Activated T-cell treated with anti-CD3 and anti-CD28 coated beads, Interleukin-2, amount 50 U/mL, for 4 hours (primary cell): ENCODE measurements at places on chromosomes 5 and 9. TPM values are rescaled to one million over a fixed set of nuclear protein-coding genes. Genes with fewer than 3 reads are reported as not detected.

KIF2A gene
- total RNA-seq: 125 TPM

HAVCR1 gene
- total RNA-seq: not detected

LMX1B gene
- total RNA-seq: not detected

GDNF gene
- not detected for total RNA-seq

EXD3 gene
- total RNA-seq: 2.8 TPM

C9 gene
- total RNA-seq: 0.24 TPM

MOB3B gene
- 0.57 TPM for total RNA-seq

FREM1 gene
- total RNA-seq: not detected

OSMR gene
- 0.15 TPM for total RNA-seq

EDIL3 gene
- not detected for total RNA-seq

MRPL41 gene
- total RNA-seq: 81.6 TPM

SH3TC2 gene
- not detected for total RNA-seq

NEURL1B gene
- total RNA-seq: 0.03 TPM

CD72 gene
- total RNA-seq: 3.9 TPM

CHSY3 gene
- total RNA-seq: not detected

RASGEF1C gene
- total RNA-seq: not detected

GCNT4 gene
- total RNA-seq: 1.2 TPM

ZFAND5 gene
- 142 TPM for total RNA-seq

AK1 gene
- 6.4 TPM for total RNA-seq

NKD2 gene
- total RNA-seq: 0.54 TPM

LARP1 gene
- 443 TPM for total RNA-seq

SLC25A46 gene
- total RNA-seq: 55.2 TPM

SKIC3 gene
- total RNA-seq: 42.2 TPM

PCDHGC5 gene
- total RNA-seq: not detected

LHX6 gene
- not detected for total RNA-seq

NEUROG1 gene
- total RNA-seq: not detected

STPG3 gene
- total RNA-seq: not detected

PCDHGC4 gene
- not detected for total RNA-seq

RETREG1 gene
- total RNA-seq: 12.2 TPM

RXRA gene
- total RNA-seq: 4.7 TPM

ZDHHC21 gene
- total RNA-seq: 5.0 TPM

KIF12 gene
- total RNA-seq: not detected

PKD2L2 gene
- not detected for total RNA-seq

PPWD1 gene
- total RNA-seq: 42.8 TPM

HAVCR2 gene
- 8.9 TPM for total RNA-seq

SPATA31D4 gene
- total RNA-seq: not detected

ADAMTS13 gene
- total RNA-seq: 0.79 TPM
